ENCODE measurements at places on chromosomes 7 and 10.

- DNase-seq: no peak
Observed at GRCh38 chr7:157472311-157473050, 135.7 kb downstream of the DNAJB6 start.

- DNase-seq: no peak
Observed at GRCh38 chr7:818031-818699, 14.1 kb upstream of the SUN1 start.

DNA sequence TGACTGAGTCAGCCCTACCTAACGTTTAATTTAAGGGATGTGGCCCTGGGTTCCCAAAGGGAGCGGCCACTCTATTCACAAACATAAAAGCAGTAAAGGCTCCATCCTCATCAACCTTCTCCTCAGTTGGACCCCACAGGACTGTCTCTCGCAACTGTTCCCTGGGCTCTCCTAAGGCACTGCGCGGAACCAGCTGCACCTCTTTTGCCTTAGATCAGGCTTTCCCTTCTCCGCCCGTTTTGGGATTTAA, 689 bp upstream of the GTPBP4 start:
- DNase-seq: no peak

DNA sequence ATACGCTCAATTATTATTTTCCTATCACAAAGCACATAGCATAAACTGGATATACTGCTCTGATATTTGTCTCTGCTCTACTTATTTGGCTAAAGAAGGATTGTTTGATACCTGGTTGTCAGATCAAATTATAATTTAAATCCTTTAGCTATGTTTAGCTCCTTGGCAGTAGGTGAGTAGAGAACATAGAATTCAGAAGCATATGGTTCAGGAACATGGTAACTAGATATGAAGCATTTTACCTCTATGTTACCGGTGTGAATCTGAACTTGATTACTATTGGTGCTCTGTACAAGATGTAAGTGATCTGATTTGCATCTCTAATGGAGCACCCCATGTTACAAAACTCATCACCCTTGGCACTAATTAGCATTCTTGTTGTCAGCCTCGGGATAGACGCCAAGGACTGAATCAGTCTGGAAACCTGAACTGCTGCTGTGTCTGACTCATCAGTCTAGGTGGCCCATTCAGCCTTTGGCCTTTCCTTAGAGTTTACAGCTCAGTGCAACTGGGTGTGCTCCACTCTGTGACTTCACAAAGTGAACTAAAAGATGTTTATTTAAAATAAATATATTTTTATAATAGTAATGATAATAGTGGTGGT, 12.3 kb upstream of the MYPN start:
- DNase-seq: no peak

DNA sequence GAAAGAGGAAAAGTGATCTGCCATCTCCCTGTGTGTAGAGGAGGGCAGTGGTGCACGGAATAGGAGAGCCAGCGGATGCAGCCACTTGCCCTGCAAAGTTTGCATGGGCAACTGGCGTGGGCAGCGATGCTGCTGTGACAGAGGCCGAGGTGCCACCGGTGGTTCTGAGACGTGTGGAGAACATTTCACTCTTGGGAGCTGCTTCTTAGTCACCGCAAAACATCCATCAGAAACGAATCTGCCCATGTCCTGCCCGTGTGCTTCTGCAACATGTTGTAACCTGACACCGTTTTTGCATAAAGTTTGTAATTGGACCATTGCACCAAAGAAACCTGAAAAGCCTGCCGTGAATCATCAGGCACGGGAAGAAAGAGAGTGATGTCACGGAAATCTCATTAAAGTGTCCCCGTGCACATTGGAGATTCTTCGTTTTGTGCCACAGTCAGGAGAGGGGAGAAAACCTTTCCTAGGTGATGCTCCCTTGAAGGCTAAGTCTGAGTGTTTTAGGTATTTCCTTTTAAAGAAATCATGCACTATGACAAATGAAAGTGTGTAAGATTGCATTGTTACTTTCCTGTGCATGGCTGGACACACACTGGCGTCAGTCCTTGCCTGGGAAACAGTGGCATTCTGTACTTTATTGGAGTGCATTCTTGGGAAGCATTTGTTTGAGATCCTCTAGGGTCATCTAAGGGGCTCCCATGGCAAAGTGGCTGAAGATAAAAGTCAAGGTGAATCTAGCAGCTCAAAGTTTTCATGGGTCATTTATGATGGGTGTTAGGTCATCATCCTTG, 302.6 kb downstream of the KLF6 start:
- no peak for DNase-seq

DNA sequence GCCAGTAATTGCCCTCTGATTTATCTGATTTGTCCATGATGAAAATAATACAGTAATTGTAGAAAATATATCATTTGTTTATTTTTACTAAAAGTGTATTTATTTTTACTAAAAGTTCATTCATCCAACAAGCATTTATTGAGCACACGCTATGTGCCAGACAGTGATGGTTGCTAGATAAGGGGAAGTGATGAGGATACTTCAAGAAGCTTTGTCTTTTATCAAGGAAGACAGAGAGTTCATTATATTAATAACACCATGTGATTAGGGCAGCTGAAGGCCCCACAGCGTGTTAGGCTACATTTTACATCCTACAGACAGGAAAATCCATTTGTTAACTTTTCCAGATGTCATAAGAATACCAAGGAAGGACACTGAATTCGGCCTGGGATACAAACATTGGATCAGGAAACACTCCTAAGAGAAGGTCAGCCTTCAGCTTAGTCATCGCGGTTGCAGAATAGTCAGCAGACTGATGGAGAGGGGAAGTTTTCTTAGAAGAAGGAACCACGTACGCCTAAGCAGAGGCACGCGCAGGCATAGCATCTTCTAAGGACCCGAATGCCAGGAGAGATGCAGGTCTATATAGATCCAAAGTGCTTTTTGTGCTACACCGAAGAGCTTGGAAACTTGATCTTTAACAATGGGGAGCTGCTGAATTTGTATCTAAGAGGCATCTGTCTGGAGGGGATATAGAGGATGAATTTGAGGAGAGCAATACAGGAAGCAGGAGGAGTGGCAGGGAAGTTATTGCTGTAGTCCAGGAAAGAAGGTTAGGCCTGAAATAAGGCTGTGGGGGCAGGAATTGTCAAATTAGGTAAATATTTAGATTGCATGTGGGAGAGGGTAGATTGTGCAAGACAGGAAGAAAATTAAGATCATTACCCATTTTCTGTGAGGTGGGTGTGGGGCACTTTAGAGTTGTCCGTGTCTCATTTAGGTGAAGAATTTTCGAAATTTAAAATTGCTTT, 85.7 kb downstream of the LRGUK start:
- no peak for DNase-seq

GRCh38 chr7:90407484-90407821, 4.2 kb downstream of the CLDN12 start:
- no peak for DNase-seq

GRCh38 chr7:151662251-151662826, 142.6 kb upstream of the RHEB start:
- no peak for DNase-seq

DNA sequence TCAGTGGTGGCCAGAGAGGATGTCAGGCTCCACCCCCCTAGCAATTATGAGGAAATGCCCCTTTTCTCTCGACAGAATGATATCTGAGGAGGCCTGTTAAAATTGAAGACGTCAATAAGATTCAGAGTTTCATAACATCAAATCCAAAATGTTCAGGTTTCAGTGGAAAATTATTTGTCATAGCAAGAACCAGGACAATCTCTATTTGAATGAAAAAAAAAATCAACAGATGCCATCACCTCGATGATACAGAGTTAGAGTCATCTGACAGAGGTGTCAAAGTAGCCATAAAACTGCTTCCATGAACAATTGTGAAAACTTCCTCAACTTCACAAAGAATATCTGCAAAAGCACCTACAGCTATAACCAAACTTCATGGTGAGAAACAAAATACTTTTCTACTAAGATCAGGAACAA, 7.7 kb downstream of the TMEM273 start:
- no peak for DNase-seq

DNA sequence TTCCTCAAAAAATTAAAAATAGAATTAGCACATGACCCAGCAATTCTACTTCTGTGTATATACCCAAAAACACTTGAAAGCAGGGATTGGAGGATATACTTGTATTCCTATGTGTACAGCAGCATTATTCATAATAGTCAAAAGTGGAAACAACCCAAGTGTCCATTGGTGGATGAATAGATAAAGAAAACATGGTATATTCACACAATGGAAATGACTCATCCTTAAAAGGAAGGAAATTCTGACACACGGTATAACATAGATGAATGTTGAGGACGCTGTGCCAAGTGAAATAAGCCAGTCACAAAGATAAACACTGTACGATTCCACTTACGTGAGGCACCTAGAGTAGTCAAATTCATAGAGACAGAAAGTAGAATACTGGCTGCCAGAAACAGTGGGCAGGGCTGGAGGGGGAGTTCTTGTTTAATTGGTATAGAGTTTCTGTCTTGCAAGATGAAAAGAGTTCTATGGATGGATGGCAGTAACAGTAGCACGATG, 26.6 kb upstream of the KAT6B start:
- no peak for DNase-seq

GRCh38 chr10:100377830-100378229, 30.8 kb downstream of the SCD start:
- no peak for DNase-seq

GRCh38 chr10:46062723-46063428, 16.8 kb upstream of the MSMB start:
- no peak for DNase-seq

- no peak for DNase-seq
Observed at GRCh38 chr10:95881316-95881715, 26.5 kb upstream of the CC2D2B start.

GRCh38 chr10:69696073-69696731, 66.2 kb downstream of the FAM241B start:
- no peak for DNase-seq

DNA sequence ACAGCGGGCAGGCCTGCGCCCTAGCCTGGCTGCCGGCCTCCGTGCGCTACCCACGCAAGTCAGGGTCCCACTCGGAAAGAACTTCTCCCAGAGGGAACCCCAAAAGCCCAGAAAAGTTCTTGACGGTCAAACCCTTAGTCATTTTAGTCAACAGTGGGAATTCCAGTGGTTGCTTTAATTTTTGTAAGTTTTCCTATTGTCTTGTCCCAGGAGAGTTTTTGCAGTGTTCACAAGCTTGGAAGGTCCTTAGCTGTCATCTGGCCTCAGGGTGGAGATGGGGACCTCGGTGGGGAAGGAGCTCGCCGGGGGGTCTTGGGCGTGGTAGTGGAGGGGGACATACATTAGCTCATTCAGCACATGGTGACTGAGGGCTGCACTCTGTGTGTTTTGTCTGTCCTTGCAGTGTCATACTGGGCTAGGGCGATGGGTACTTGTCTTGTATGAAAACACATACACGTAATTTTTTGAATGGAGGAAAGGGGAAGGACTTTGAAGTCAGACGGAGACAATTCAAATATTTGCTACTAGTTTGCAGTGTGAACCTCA, 736 bp downstream of the MINDY4 start:
- DNase-seq: no peak

DNA sequence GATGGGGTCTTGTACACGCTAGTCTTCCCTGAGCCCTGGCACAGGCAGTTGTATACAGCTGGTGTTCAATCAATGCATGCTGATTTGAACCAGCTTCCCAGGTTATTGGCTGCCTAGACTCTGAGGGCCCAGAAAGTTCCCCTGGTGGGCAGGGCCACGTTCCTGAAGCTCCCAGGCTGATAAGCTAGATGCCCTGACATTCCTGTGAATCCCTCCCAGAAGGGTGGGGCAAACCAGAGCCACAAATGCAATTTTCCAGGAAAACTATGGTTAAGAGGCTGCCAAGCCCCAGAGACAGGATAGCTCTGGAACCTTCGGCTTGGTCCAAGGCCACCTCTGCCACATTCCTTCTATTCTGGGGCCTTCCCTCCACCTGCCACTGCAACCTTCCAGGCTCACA, 78.2 kb downstream of the FAM53B start:
- DNase-seq: no peak

- no peak for DNase-seq
Observed at GRCh38 chr10:73858750-73859427, 15.5 kb downstream of the CAMK2G start.

DNA sequence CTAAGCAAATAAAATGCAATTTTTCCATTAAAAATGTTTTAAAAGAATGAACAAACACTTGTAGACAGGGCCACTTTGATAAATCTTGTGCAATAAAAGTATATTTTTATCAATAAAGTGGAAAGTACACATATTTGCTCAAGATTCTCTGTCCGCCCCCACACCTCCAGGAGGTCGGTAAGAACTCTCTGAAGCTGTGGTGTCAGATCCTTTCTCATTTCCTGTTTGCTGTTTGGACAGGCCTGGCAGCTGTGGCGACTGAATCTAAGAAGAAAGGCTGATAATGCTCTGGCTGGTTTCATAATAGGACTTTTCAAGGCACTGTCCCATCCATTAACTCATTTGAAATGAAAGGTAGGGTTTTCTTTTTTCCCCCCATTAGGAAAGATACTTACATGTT, 15.3 kb upstream of the ASB4 start:
- DNase-seq: no peak

DNA sequence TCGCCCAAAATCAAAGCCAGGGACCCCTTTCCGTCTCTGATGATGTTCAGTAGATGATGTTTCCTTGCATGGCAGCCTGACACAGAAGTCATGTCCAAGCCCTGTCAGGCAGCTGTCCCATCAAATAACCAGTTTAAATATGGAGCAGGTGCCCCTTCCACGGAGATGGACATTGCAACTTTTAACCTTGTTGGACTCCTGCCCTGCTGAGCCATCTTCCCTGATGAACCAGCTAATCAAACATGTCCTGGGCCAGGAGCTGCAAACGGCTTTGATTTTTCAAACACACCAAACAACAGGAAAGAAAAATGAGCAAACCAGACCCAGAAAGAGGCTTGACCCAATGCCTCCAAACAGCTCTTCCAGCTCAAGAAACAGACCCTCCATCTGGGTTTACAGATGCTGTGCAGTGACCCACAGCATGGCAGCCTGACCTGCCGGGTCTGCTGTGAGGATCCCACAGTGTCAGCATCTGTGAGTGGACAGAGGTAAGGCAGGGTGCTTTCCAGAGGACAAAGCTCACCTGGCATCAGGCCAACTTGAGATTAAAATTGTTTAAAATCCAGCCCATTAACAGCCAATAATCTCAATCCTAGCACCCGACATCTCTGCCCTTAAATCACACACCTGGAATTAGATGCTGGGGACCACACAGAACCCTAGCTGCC, 372.6 kb downstream of the GRID1 start:
- no peak for DNase-seq

DNA sequence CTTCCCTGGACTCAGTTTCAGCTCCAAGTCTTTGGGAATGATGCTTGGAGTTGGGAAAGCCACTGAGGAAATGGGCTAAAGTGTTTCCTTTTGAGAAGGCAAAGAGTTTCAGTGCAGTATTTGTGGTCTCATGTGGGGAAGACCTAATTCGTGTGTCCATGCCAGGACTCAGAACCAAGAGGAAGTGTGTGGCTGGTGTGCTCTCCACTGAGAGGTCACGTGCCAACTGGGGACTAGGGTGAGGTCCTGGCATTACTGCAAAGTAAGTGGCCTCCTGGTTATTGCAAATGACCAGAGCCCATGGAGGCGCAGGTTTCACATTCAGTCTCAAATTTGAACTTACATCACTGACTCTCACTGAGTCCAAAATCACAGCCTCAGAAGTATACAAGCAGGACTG, 48.6 kb upstream of the ITPRID1 start:
- DNase-seq: no peak

Data from activated T-helper 1 cell treated with anti-CD3 and anti-CD28 coated beads, Interleukin-2, amount 50 U/mL, for 16 hours (primary cell).